Activated T-cell treated with anti-CD3 and anti-CD28 coated beads for 48 hours (primary cell): ENCODE measurements at places on chromosomes 7 and 10.

GRCh38 chr7:102073931-102074880, 212.5 kb upstream of the SH2B2 start:
- no peak for DNase-seq

GRCh38 chr7:37234334-37234733, 214.3 kb downstream of the ELMO1 start:
- DNase-seq, result no peak

DNA sequence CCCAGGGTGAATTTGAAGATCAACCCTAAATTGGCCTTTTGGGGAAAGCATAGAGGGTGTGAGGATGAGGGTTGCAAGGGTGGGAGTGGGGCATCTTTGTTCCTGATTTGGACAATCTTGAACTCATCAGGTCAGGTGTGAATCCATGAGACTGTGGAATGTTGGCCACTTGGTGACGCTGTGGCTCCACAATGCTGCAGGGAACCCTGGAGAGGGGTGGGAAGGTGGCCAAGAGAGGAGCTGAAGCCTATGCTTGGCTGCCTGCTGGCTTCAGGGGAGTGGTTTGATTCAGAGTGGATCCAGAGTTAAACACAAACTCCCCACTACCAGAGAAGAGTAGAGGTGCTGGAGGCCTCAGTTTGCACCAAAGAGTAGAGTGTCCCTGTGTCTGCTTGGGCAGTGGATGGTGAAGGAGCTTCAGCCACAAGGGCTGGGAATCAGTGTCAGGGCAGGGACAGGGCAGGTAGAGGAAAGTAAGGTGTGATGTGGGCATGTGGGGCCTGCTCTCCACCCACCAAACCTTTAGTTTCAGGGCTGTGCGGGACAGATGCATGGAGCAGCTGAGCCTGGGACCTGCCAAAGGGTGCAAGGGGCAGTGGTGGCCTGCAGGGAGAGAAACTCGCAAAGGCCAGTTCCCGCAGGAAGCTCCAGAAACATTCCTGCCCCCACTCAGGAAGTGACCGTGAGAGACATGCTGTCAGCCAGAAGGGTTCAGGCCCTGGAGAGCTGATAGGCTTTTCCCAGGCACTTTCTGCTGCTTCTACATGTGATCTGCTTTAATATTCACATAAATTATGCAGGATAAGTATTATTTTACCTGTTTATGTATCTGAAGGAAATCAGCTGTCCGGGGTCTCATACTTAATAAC, 81.0 kb upstream of the PRSS58 start:
- no peak for DNase-seq

- no peak for DNase-seq
Measured at GRCh38 chr7:151541709-151542499, 22.2 kb upstream of the RHEB start.

DNA sequence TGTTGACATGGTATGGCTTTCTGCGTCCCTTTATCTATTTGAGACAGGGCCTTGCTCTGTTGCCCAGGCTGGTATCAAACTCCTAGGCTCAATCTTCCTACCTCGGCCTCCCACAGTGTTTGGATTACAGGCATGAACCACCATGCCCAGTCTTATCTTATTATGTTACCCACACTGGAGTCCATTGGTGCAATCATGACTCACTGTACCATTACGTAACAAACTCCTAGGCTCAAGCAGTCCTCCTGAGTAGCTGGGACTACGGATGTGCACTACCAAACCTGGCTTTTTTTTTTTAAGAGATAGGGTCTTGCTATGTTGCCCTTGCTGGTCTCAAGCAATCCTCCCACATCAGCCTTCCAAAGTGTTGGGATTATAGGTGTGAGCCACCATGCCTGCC, 66.7 kb downstream of the CCDC3 start:
- DNase-seq, result no peak

DNA sequence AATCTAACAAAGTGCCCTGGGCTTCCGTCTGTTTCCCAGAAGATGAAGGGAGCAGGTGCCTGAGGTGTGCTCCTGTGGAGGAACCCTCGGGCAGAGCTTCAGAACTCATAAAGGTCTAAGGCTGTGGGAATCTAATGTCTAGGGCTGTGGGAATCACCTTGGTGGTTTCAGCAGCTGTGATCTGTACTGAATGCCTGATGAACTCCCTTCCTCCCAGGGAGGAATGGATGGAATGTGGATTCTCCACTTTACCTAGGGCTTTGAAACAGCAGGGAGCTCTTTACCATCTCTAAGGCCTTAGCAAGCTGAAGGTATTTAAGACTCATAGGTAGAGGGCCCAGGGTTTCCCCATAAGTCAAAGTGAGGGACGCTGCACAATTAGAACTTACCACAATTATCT, 36.0 kb upstream of the SEMA3E start:
- no peak for DNase-seq

GRCh38 chr10:89981891-89982290, 280.5 kb downstream of the KIF20B start:
- no peak for DNase-seq

- DNase-seq, result no peak
Measured at GRCh38 chr10:33335801-33336581, 1.5 kb upstream of the NRP1 start.

- DNase-seq, result no peak
Measured at GRCh38 chr10:91603931-91604331, 28.9 kb downstream of the PPP1R3C start.

DNA sequence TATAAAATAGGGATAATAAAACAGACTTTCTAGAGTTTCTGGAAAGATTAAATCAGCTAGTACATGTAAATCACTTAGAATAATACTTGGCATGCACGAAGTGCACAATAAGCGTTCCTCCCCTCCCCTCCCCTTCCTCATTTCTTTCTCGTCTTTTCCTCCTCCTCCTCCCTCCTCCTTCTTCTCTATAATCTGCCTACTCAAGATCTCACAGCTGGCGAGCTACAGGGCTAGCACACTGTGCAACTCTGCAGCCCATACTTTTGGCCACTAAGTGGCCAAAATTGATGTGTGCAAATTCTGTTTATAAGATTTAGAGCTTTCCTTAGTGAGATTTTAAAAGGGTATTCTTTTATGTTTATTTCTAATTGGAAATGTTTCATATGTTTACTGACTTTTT, 565.3 kb downstream of the PHTF2 start:
- no peak for DNase-seq

GRCh38 chr10:112915590-112916572, 34.2 kb upstream of the TCF7L2 start:
- DNase-seq, result no peak

- DNase-seq, result no peak
Measured at GRCh38 chr10:131162866-131163843, 148.4 kb downstream of the TCERG1L start.

DNA sequence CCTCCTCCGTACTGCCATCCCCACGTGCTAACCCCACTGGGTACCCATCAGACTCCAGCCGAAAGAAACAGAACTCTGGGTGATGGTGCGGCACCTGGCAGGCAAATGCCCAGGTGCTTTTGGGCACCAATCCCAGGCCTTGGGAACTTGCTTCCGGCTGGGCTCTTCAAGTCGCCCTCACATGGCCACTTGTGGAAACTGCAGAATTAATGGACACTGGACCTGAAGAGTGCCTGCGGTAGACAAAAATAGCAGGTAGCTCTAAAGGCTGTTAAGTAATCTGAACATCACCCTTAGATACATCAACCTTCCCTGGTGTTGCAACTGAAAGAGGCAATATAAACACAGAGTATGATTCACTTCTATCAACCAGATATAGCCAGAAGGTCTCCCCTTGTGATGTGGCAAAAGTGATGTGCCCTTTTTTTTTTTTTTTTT, 644.4 kb downstream of the GRM8 start:
- no peak for DNase-seq

DNA sequence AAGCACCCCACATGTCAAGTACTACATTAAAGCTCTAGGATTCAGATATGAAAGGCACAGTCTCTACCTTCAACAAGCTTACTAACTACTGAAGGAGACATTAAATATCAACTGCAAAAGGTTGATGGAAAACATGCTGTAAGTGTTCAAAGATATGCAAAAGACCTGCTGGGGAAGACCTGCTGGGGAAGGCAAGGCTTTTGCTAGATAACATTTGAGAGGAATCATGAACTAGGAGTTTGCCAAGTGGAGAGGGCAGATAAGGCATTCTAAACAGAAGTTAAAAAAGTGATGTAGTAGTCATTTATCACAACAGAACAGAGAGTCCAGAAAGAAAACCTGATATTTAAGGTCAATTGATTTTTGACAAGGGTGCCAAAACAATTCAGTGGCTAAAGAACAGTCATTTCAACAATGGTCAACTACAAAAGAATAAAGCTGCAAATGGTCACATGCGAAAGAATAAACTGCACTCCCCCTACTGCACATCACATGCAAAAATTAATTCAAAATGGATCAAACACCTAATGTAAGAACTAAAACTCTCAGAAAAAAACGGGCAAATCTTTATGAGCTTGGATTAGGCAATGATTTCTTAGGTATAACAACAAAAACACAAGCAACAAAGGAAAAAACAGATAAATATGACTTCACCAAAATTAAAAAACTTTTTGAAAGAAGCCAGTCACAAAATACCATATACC, 23.0 kb upstream of the MSS51 start:
- no peak for DNase-seq

- DNase-seq, result no peak
Measured at GRCh38 chr10:18659819-18660535, 746 bp downstream of the ARL5B start.

DNA sequence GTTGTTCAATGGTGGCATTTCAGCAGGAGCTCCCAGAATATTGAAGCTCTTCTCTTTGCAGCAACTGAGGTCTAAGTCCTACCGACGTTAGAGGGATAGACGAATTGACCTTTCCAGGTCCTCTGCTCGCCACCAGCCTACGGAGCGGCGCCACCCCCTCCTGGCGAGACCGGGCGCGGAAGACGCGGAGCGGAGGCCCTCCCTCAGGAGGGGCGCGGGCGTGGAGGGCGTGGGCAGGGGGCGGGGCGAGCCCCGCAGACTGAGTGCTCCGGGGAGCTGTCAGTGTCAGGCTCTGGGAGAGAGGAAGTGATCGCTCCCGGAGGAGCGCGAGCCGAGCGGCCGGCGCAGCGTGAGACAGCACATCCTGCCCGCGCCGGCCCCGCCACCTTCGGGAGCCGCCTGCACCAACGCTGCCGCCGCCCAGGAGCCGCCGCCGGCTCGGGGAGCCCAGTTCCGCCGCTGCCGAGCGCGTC, at the start of gene DYNC1I1:
TSS of gene DYNC1I1 (plus strand) at position 257 of the 473 bp plus-strand sequence. CDS start 32,176 bp downstream, outside the sequence.
- DNase-seq, result peak; percentile 26

- no peak for DNase-seq
Measured at GRCh38 chr7:101218236-101219125, 516 bp downstream of the ZNHIT1 start.

- DNase-seq, result no peak
Measured at GRCh38 chr7:51591223-51591622, 274.6 kb upstream of the COBL start.

DNA sequence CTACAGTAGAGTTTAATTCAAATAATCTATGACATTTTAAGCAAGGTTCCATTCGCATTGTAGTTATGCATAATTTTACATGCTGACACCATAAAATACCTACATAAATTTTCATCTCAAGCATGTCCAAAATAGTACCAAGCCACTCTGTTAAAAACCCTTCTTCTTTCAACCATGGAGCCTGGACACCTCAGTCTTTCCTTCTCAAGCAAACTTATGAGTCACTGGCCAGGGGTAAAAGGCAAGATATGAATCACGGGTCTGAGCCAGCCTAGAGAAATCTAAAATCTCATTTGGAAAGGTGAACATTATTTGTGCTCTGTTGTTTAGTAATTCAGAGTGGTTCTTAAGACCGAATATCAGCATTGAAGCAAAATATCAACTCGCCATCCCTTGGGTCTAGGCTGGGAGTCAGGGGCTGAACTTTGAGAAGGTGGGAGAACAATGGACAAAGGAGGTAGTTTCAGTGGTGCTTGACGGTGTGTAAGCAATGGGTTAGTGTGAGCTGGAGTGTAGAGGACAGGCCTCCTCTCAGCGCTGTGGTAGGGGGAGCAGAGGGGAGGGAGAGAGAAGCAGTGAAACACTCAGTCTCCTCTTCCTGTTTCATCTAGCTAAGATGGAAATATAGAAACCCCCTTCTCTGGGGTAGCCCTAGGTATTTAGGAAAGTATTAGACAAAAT, 19.1 kb upstream of the GPAM start:
- DNase-seq, result no peak
